ENCODE measurements at places on chromosomes 16 and 17. TPM values are rescaled to one million over a fixed set of nuclear protein-coding genes. Genes with fewer than 3 reads are reported as not detected.

Gene ANKRD40CL
- total RNA-seq = not detected

DNA sequence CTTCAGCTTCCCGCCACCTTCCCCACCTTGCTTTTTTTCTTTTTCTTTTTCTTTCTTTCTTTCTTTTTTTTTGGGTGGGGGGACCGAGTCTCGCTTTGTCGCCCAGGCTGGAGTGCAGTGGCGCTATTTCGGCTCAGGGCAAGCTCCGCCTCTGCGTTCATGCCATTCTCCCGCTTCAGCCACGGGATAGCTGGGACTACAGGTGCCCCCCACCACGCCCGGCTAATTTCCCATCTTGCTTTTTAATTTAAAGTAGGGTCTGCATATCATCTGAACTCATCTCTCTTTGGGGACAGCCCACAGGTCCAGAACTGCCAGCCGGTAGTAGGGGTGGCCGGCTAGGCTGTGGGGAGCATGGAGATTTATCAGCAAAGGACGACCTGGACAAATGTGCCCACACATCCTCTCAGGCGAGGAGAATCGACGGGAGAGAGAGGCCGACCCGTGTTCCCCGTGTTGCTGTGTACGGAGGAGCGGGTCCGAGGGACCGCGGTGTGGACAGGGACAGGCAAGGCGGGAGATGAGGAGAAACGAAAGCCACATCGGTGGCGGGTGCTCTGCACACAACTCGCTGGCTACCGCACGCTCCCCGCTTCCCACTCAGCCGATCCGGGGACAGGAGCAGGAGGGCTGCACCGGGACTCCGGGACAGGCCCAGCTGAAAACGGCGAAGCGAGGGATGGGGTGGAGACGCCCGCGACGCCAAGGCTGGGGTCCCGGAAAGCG lies 2.4 kb downstream of the MT1M start:
- no peak for DNase-seq

DNA sequence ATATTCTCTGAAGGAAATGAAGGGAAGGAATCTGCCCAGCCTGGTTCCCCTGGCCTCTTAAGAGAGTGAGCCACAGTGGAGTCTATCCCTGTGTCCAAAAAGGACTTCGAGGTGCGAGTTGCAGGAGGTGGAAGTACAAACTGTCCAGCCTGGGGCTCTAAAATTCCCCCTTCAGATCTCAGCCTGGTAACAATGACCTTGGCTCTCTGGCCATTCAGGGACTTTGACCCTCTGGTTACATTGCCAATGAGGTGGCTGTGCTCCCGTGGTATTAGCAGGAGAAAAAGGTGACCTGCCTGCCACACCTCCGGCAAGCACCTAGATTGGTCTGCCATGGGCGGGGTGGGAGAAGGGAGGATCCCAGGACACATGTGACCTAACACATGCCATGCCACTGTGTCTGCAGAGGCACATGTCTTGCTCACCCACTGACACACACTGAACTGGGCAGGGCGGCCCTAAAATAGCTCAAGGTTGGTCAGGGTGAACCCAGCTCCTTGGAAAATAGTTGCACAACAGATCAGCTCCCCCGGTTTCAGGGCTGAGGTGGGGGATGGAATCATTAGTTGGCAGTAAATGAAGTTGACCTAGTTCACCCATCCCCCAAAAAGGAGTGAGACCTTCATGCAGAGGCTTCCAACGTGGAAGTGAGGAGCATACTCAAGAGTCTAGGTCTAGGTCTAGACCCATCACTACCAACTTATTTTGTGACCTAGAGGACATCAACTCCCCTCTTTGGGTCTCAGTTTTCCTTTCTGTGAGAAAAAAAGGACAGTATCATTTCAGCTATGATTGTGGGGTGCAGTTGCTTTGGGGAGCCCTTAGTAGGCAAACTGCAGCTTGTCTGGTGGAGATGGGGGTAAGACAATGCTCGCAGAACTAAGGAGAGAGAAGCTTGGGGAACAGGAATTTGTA lies 2.2 kb downstream of the NR1D1 start:
- no peak for DNase-seq

- no peak for DNase-seq
Observed at GRCh38 chr16:58471209-58471975, 28.6 kb upstream of the NDRG4 start.

Gene PITPNC1
- total RNA-seq = 20.8 TPM

GRCh38 chr17:56756536-56756935 lies 77.2 kb downstream of the C17orf67 start:
- no peak for DNase-seq

Gene CARD14
- not detected for total RNA-seq

- DNase-seq = no peak
Observed at GRCh38 chr16:906296-906695, 64.5 kb downstream of the LMF1 start.

Gene RAB11FIP4
- total RNA-seq = 10.8 TPM

GRCh38 chr17:63001689-63002394 lies 35.8 kb downstream of the TANC2 start:
- no peak for DNase-seq

GRCh38 chr17:79791735-79792161 lies 5.1 kb downstream of the CBX8 start:
- DNase-seq = no peak

DNA sequence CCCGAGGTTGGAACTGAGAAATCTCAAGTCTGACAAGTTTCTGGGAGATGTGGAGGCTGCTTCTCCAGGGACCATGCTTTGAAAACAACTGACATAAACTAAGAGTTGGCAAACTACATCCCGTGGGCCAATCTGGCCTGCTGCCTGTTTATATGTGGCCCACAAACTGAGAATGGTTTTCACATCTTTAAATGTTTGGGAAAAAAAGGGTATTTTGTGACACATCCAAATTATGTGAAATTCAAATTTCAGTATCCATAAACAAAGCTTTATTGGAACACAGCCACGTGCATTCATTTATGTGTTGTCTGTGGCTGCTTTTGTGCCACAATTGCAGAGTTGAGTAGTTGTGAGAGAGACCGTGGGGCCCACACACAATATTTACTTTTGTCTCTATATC lies 163.8 kb upstream of the PIRT start:
- DNase-seq = no peak

DNA sequence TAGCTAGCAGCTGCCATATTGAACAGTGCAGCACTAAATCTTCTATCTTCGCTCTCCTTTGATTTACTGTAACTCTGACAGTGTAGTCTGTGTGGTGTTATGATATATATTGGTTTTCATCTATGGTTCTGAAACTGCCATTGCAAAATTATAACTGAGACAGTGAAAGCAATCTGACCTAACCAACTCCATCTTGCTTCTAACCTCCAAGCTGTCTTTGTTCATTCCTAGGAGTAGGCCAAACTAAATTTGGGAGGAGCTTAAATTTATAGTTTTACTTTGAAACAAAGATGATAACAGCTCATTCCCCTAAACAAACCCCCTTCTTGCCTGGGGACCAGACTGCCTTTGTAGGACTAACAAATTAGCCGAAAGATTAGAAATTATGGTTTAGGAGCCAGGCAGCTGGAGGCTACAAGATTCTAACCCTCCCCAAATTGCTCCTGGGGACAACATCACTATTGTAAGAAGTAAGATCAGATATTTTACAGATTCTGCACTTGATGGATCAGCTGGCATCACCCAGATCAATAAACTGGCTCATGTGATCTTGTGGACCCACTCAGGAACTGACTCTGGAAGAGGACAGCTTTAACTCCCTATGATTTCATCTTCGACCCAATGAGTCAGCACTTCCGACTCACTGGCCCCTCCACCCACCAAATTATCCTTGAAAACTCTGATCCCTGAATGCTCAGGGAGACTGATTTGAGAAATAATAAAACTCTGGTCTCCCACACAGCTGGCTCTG lies 47.0 kb upstream of the FBXO47 start:
- no peak for DNase-seq

Gene MPO
- not detected for total RNA-seq

GRCh38 chr17:17508019-17508535 lies 11.9 kb upstream of the RASD1 start:
- no peak for DNase-seq

GRCh38 chr17:37432671-37433070 lies 26.0 kb downstream of the TADA2A start:
- DNase-seq = no peak

DNA sequence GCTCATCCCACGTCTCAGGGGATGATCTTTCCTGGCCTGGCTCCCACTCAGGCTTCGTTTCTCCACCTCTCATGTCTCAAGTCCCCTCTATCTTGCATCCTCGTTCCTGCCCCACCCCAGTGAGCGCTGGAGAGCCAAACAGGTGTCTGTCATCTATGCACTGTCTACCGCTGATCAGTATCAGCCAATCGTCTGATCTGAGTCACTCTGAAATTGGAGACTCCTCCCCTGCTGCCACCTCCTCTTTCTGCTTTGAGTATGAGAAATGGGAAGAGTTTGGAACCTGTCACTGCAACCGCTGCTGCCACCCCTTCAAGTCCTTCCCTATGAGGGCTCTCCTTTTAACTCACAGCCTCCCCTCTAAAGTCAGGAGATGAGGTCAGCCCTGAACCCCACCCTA lies 28.0 kb downstream of the FZD2 start:
- no peak for DNase-seq

GRCh38 chr17:1940810-1941185 lies 84.3 kb downstream of the RTN4RL1 start:
- DNase-seq = no peak

Gene AURKB
- total RNA-seq = 85.8 TPM

DNA sequence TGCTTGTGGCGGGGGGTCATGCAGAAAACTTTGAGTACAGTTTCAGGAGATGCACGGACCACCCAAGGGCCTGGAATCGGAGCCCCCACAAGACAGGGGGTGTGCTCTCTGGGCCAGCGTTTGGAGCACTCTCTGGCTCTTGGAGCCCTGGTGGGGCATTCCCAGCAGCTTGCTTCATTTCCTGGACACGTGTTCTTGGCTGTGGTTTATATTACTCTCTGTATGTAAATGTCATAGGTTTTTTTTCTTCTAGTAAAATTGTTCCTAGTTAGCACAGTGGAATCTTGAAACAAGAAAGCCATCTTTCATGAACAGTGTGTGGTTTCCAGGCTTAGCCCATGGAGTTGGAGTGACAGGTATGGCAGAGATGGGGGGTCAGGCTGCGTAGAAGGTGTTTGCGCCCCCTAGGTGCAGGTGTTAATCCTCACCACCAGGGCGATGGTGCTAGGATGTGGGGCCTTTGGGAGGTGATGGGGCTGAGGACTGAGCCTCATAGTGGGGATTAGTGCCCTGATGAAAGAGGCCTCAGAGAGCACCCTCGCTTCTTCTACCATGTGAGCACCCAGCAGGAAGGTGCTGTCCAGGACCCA lies 79.8 kb downstream of the JPH3 start:
- no peak for DNase-seq

GRCh38 chr17:1153795-1154546 lies 25.8 kb downstream of the ABR start:
- no peak for DNase-seq

DNA sequence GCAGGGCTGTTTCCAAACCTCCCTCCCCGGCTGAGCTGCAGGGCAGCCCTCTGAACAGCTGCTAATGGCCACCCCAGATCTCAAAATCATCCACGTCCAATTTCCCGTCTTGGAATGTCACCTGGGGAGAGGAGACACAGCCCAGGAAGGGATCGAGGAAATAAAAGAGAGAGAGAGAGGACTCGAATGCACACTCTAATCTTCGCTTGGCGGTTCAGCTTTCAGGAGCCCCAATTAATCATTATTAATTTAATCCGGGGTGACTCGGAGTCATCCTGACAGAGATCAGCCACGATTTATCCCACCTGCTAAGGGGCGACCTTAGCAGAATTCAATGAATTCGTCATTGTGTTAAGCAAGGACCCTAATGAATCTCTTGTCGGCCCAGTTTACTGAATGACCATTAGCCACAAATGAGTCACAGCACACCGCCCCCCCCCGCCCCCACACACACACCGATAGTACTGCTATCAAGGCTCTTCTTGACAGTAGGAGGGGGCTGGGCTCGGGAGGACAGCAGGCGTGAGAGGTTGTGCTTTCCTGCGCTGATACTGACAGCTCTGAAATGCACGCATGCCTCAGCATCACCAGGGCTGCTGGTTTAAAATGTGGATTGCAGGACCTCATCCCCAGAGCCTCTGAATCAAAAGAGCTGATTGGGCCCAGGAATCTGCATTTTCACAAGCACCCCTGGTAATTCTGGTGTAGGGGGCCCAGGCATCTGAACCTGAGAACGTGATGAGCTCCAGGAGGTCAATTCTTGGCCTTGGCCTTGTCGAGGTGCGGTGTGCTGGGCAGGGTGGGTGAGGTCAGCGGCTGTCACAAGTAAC lies 190.0 kb upstream of the CIBAR2 start:
- no peak for DNase-seq

DNA sequence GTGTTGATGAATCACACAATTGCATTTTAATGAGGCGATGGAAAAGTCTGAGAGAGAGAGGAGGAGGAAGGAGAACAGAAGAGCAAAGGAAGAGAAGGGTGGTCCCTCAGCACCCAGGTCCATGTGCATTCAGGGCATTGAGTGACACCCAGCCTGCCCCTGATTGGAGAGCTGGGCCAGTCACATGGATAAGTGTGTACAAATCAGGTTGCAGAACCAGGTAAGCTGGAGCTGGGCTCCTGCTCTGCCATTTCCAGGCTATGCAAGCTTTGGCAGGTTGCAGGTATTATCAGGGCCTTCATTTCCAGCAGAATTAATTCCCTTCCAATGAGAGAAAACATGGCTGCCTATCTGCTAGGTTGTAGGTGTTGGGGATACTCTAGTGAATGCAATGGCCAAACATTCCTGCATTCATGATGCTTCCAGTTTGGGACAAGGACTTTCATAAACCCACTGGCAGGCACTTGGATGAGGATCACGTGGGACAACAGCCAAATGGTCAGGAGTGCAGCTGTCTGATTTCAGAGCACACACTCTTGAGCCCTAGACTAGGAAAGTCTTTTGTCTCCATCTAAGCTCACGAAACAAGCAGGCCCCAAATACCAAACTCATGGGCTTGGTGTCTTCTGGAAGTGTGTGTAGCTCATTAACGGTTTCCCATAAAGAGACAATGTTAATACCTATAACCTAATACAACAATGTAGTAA lies 577.9 kb upstream of the CDH5 start:
- no peak for DNase-seq

- no peak for DNase-seq
Observed at GRCh38 chr17:70158180-70158579, 11.2 kb upstream of the KCNJ2 start.

- DNase-seq = no peak
Observed at GRCh38 chr17:79132271-79133064, 57.8 kb downstream of the ENGASE start.

- no peak for DNase-seq
Observed at GRCh38 chr17:13395346-13395745, 206.4 kb downstream of the HS3ST3A1 start.

Gene TP53TG3F
- total RNA-seq = 0.54 TPM

DNA sequence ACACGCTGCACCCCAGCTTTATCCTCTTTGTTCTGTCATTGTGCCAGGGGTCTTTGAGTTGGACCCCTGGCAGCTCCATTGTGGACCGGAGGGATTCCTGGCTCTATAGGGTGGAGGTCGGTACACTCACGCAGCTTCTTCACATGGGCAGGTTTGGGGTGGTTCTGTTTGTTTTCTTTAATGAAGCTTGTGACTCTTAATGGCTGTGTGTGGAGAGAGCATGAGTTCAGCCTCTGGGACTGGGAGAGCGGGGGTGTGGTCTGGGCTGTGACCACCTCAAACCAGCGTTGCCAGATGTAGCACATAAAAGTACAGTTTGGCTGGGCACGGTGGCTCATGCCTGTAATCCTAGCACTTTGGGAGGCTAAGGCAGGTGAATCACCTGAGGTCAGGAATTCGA lies 21.2 kb upstream of the NAGLU start:
- DNase-seq = no peak

Data from Panc1 (cell line).